ENCODE measurements at places on chromosomes 6 and 20.

- no peak for DNase-seq
These were observed 64.8 kb upstream of the POU3F2 start for GRCh38 chr6:98769546-98769945.

DNA sequence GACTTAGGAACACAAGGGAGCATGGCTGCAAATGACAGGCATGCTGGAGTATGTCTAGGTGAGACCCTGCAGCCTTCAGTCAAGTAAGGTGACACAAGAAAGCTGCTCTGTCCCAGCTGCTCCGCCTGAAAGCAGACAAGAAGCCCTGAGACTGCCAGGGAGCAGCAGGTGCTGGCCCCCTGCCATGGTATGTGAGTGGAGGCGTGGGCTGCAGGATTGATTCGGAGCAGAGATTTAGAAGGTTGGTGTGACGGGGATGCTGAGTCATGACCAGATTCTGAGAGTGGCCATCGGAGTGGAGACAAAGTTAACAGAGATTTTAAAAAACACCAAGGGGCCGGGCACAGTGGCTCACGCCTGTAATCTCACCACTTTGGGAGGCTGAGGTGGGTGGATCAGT is 17.8 kb downstream of the LRP11 start:
- peak; percentile 30 for DNase-seq

DNA sequence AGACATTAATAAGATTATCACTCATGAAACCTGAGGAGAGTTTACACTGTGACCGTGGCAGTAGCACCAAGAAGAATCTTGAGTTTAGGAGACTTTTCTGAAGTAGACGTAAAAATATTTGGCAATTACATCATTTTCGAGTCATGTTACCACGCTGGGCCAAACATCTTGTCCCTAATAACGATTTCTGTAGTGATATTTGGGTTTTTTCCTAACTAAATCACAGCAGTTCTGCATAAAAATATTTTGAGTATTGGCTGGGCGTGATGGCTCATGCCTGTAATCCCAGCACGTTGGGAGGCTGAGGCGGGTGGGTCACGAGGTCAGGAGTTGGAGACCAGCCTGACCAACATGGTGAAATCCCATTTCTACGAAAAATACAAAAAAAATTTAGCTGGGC is 262.4 kb downstream of the PHF3 start:
- no peak for DNase-seq

GRCh38 chr6:84764332-84765049 is at the start of gene TBX18:
Gene TBX18 (minus strand): TSS chr6:84764598. CDS start chr6:84764181, 417 bp downstream.
- DNase-seq, result peak; percentile 94

- no peak for DNase-seq
These were observed 1.1 kb upstream of the JPH2 start for GRCh38 chr20:44187772-44188709.

- no peak for DNase-seq
These were observed 1184.4 kb upstream of the ADGRB3 start for GRCh38 chr6:67450641-67451040.

DNA sequence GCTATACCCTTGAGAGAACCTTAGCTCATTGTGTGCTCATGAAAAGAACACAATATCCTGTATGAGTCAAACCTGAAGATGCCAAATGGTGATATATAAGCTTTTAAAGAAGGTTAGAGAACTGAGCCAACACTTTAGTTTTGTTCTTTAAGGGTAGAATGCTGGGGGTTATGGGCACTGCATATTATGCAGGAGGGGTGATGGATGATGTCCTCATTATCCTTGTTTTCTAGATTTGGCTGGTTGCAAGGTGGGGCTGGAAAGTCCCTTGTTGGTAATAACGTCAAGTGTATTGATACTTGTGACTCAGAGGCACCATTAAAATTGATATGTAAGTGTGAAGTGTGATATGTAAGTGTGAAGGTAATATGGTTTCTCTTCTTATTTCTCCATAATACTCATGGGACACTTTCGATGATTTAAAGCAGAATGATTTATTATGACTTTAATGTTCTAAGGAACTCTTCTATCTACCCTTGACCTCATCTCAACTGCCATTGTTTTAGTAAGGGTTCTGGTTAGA is 113.7 kb upstream of the DTNBP1 start:
- no peak for DNase-seq

GRCh38 chr20:61801857-61802442 is 263.7 kb downstream of the TAF4 start:
- no peak for DNase-seq

DNA sequence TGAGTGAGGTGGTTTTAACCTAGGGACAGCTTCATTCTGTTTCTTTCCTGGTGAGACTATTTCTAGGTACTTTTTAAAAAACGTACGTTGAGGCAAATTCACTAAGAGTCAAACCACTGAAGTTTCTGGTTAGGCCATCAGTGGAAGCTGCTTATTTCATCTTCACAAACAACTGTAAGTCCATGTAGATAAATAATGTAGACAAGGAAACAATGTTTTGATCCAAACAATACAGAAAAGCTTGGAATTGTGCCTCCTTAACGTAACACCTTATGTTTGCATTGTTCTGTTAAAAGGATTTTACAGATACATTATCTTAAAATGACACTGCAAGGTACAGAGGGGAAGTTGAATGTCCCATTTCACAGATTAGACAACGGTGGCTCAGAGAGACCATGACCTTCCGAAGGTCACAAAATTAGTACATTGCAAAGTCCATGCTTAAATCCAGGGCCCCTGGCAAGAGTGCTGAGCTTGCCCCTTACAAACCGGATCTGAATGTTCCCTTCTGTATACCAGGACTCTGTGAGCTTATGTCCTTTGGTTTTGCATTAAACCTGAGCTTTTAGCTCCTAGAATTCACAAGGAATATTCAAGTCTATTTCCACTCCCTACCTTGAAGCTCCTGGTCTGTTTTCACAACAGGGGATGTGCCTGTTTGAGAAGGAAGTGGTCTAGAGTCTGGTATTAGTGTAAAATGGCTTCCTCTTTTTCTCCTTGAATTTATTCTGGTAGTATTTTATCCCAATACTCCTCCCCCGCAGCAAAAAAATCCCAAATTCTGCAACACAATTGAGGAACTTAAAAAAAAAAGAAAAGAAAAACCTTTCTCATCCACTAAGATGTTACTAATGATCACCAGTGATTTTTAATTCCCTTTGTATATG is 28.9 kb upstream of the ZNF217 start:
- DNase-seq, result no peak

DNA sequence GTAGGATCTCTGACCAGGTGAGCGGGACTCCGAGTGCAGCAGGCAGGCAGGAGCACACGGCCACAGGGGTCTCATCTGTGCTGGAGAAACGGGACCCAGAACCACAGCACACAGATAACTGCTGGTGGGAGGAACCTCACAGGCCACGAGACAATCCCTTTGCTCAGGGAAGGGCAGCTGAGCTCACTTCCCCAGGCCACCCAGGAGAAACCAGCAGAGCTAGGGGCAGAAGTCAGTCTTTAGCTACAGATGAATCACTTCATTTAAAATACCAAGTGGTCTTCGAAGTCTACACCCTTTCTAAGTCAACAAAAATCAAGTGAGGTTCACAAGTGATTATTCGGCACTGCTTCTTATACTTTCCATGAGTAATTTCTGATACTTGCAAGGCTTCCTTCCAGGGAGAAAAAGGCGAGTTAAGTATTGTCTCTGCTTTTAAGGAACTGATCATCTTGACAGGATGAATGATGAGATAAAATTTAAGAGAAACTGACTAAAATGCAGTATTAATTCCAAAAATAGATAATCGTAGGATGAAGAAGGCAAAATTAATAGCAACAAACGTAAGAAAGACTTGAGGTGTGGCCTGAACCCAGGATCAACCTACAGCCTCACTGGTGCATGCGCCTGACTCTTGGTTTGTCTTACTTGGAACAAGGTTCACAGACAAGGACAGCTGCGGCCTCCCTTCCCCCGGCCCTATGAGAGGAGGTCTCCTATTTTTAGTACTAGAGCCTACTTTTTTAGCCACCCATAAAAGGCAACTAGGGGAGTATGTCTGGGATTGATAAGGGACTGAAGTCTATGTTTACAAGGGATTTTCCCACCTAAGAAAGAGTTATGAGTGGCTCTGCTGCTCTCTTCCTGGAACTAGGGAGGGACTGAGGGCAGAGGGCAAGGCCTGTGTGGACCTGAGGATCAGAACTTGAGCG is 233.6 kb downstream of the TTLL2 start:
- DNase-seq, result no peak

GRCh38 chr20:11912013-11912658 is 5.6 kb upstream of the BTBD3 start:
- no peak for DNase-seq

DNA sequence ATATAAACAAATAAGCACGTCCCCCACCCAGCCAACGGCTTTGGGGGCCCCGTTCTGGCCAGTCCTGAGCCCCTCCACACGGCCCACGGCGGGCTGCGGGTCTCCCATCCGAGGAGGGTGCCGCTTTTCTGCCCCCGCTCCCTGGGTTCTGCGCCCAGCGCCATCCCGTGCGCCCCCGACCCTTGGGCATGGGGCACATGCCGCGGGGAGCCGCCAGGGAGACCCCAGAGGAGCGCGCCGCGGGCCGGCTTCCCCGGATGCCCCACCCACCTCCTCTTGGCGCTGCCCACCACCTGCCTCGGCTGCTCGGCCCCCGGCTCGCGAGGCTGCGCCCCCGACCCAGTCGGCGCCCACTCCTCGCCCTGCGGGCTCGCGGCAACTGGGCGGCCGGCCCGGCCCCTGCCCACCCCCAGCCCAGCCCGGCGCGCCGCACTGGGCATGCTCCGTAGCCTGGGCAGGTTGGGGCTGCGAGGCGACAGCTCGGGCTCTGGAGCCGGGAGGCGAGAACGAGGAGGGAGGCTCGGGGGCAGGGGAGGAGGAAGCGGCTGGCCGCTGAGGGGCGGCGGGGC is 570 bp upstream of the PLCB4 start:
- no peak for DNase-seq

DNA sequence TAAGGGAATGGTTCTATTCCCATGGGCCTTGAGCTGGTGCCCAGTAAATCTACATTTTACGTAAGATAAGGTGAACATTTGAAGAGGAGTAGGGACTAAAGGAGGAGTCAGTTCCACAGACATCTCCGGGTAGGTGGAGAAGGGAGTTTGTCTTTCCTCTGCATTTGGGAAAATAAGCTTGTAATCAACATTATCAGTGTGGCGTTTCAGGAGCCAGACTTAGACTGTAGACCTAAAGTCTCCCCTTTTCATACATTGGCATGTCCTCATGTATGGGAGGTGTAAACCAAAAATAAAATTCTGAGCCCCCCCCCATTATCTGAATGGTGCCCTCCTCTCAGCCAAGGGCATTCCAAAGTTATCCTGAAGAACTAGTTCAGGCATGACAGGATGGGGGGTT is 40.2 kb downstream of the NINL start:
- DNase-seq, result no peak

DNA sequence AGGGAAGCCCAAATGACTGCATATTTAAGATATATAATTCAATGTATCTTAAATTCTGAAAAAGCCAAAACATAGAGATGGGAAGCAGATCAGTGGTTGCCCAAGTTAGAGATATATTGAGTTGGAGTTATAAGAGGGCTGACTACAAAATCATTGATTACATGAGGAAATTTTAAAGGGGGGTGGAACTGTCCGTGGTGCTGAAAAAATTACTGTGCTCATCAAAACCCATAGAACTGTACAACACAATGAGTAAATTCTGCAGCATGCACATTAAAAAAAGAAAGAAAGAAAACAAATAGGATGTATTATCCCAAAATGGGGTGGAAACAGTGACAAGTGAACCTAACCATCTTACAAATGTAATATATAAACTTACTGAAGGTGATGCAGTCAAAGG is 100.9 kb downstream of the FUT9 start:
- DNase-seq, result no peak

DNA sequence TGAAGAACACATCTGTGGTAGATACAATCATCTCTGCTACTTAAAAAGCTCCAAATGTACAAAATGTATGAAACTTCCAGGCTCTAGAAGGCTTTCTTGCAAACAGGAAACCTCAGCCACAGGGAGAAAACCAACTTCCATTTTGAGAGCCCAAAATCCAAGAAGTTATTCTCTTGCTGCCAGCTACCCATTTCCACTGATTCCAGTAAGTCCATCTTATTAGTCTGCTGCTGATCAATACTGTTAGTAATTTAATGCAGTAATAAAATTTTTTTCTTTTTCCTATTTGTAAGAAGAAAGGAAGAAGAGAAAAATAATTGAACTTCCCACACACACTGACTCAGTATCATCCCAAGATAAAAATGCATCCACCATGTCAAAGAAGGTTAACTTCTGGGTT is 169.5 kb downstream of the TASP1 start:
- DNase-seq, result no peak

Measured in SHP77 treated with DMSO at 0.1 percent for 48 hours (cell line).